ENCODE measurements at places on chromosomes 2 and 18. TPM values are rescaled to one million over a fixed set of nuclear protein-coding genes. Genes with fewer than 3 reads are reported as not detected.

Gene APOB
- not detected for total RNA-seq

Gene ALPP
- total RNA-seq = 0.16 TPM

Gene ANKRD62
- not detected for total RNA-seq

Gene ST6GAL2
- total RNA-seq = not detected

Gene ATP8B1
- total RNA-seq = not detected

Gene TMEM169
- total RNA-seq = 1.7 TPM

Gene POTEC
- total RNA-seq = not detected

Gene KLHL41
- total RNA-seq = not detected

Gene WDR12
- 101 TPM for total RNA-seq

Gene NT5DC4
- not detected for total RNA-seq

Gene DLX1
- total RNA-seq = not detected

Gene EFR3B
- total RNA-seq = 0.43 TPM

DNA sequence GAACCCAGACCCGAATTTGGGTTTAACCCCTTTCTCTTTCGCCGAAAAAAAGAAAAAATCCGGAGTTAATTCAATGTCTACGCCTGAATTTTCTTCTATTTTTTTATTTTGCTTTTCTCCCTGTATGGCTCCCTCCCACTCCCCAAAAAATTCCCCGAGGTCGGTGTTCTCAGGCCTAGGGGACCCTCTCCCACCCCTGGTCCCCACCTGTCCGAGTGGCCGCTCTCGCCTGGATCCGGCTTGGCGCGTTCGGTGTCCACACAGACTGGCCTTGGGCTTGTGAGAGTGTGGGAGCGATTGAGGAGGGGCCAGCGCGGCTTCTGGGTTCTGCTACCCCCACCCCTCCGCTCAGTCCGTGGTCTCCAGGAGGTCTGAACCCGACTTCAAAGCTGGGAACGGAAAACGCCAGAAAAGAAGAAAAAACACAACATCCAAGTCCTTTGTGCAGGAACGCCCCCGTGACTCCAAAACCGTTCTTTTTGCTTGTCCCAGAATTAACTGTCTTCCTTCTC is 5.7 kb upstream of the EN1 start:
- no peak for DNase-seq

DNA sequence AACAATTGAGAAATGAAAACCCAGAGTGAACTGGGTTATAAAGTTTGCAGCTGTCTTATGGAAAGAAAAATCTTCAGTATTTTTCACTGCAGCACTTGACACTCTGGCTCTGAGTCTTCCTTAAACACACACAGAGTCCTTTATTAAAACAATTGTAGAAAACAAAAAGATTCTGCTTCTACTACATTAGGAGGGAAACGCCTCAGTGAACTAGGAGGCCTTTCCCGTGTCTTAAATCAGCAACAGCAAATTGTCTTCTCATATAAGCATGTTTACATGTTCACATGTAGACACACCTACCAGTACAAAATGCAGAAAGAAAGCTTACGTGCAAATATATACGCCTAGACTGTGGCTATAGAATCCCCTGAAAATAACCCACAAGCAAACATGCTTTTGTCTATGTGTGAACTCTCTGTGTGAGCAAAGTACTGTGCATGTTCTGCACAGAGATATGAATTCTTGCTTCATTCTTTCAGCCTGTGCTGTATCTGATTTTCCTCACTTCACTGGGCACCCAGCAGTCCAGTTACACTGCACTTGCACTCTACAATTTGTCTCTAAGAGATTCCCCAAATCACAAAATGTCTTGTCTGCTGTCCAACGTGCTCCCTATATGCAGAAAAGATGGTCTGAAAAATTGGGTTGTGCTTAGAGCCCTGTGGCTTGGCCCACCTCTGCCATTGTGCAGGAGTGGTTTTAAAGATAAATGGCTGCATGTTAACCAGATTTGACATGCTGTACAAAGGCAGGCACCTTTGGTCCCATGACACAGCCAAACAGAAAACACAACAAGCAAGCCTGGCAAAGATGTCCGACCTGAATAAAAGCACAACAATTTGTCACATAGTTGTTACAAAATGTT is 24.5 kb downstream of the ZEB2 start:
- no peak for DNase-seq

DNA sequence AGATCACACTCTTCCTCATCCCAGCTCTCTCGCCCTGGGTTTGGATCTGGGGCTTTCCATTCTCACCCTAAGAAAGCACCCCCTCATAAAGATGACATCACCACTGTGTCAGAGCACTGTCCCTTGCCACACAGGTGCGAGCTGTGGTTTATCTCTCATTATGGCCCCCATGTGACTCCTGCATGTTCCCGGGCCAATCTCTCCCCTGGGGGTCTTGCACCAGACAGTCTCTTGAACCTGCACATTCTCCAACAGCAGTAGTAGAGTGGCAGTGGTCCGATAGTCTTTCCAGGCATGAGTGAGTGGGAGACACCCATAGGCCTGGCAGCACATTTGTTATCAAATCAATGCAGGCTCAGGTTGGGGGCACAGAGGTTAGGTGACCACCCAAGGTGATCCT is 130.5 kb downstream of the HRH4 start:
- no peak for DNase-seq

- no peak for DNase-seq
Observed at GRCh38 chr2:50065835-50066234, 911.5 kb upstream of the FSHR start.

DNA sequence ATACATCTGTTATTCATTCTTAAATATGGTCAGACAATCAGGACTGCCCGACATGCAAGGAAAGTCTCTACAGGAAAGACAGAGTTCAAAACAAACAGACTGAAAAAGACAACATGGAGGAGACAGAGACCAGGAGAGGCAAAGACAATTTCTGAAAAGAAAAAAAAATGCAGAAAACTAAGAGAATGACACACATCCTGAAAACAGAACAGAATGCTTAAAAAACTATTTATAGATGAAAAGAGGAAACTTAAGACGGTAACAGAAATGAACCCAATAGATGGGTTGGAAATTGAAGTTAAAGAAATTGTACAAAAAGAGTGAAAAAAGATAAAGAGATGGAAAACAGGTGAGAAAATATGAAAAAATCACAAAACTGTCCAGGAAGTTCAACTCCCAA is 95.7 kb downstream of the BCL2 start:
- DNase-seq = no peak

- peak; percentile 46 for DNase-seq
Observed at GRCh38 chr2:239379641-239380170, 21.1 kb downstream of the HDAC4 start.

GRCh38 chr2:171794918-171795317 is 99.1 kb downstream of the SLC25A12 start:
- DNase-seq = no peak

- no peak for DNase-seq
Observed at GRCh38 chr18:11739893-11740292, 50.8 kb downstream of the GNAL start.

DNA sequence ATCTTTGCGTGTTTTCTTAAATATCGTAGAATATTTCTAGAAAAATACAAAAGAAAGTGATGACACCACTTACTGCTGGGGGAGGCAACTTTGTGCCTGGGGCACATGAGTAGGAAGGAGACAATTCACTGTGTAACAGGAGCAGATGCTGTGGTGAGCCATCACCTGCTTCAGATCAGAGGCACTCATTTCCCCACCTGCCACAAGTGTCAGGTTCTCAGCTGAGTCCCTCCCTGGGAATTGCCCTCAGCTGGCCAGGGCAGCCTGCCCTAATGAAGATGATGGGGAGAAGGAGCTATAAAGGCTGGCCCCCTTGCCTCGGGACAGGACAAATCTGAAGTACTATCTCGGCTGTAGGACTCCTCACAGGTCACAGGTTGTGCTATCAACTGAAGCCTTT is 322.8 kb downstream of the STK39 start:
- no peak for DNase-seq

- DNase-seq = no peak
Observed at GRCh38 chr2:75047992-75048625, 89.7 kb downstream of the POLE4 start.

- no peak for DNase-seq
Observed at GRCh38 chr2:48320742-48321141, 209.2 kb upstream of the STON1 start.

GRCh38 chr18:10242936-10243680 is 211.3 kb upstream of the APCDD1 start:
- DNase-seq = no peak

DNA sequence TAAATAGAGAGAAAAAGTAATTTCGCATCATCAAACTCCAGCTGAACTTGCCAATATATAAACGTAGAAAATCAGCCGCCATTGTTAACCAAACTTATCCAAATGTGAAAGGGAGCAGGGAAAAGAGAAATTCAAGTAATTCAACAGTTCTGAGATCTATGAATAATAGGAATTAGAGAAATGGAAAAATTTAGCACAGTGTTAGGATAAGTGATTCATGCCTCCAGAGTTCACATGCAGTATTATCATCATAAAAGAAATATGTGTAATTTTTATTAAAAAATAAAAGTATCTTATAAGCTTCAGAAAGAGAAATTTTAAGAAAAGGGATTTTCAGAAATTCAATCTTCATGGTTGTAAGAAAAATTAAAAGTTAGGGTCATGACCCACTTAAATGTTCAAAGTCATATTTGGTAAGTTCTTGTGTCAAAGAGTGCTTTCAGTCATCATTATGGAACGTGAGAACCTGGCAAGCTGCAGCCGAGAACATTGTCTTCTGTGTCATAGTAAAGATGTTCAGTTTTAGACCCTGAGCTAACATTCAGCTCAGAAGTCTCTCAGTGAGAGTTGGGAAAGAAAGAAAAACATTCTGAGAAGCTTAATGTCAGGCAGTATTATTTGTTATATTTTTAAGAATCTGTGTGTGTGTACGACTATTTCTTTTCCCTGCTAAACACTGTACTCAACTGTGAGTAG is 414.3 kb upstream of the RGPD4 start:
- no peak for DNase-seq

DNA sequence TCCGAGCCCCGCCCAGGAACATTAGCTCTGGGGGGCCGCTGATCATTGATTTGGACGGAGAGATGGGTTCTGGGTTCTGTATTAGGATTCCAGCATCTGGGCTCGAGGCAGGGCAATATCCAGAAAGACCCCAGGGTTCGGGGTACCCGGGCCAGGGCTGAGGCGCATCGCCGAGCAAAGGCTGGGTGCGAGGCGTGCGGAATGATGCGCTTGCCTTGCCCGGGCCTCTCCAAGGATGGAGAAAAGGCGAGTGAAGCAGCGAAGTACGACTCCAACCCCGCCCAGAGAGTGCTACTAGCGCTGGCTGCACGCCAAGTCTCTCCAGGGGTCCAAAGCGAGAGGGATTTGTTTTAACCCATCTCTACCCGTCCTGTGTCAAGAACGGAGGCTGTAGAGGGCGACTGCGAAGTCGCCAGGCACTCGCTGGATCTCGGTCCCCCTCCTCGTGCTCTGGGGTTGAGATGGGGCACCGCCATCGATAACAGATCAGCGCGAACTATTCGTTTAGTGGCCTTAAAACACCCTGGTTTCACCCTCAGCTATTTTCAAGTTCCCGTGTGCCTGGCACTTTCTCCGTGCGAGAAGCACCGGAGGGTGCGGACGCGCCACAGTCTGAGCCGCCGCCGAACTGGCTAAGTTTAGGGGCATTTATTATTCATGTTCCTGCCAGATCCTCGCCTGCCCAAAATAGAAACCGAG is 1.9 kb downstream of the ADCYAP1 start:
- peak; percentile 16 for DNase-seq

DNA sequence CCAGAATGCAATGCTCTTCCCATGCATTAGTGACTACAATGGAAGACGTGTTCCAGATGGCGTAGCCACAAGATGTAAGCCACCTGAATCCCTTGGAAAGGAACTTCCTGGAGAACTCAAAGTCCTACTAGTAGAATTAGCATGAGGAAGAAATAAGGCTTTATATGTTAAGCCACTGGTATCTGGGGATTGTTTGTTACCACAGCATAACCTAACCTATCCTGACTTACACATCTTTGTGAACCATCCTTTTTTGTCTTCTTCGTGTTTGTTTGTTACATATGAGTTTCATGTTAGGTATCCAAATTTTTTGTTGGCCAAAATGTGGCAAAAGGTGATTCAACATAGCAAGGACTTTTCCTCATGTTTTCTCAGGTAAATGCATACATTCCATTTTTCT is 188.9 kb downstream of the C1D start:
- DNase-seq = no peak

DNA sequence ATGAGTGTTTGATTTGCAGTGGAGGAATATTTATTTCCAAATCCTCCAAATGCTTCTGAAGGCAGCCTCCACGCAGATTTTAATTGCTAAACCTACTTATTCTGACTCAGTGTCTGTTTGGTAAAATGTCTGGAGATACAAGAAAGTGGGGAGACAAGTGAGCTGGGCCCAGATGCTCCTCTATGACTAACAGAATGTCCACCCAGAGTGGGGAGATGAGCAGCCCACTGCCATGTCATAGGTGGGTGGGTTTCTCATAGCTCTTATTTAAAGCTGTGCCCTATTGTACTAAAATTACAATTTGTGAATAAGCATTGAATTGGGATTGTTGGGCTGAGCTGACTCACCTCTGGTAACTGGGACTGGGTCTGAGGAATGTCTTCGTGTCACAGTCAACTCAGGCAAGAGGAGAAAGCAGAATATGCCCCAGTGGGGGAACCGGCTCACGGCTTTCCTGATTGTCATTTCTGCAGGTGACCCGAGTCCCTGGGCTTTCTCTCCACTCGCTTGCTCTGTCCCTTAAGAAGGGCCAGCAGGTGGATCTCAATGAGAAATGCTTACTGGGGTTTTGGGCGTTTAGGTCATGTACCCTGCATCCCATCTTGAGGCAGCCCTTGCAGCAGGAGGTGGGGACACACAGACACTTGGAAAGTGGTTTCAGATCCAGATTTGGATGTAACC is 116.3 kb upstream of the SPRED2 start:
- DNase-seq = no peak

- DNase-seq = no peak
Observed at GRCh38 chr18:27057519-27058234, 127.4 kb downstream of the CHST9 start.

- DNase-seq = no peak
Observed at GRCh38 chr2:9830685-9831410, 12.4 kb upstream of the TAF1B start.

DNA sequence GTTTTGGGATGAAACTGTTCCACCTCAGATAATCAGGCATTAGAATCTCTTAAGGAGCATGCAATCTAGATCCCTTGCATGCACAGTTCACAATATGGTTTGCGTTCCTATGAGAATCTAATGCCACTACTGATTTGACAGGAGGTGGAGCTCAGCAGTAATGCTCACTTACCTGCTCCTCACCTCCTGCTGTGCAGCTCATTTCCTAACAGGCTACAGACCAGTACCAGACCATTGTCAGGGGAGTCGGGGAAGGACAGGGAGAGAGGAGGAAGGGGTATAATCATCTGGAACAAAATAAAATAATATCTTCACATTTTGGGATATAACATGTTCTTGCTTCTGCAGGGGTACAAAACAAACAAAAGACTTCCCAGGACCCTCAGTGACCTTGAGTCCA is 532.0 kb upstream of the FSHR start:
- DNase-seq = no peak

GRCh38 chr2:51971136-51971535 is 939.2 kb upstream of the NRXN1 start:
- DNase-seq = no peak
